ENCODE measurements at places on chromosomes 16 and 17. TPM values are rescaled to one million over a fixed set of nuclear protein-coding genes. Genes with fewer than 3 reads are reported as not detected.

DNA sequence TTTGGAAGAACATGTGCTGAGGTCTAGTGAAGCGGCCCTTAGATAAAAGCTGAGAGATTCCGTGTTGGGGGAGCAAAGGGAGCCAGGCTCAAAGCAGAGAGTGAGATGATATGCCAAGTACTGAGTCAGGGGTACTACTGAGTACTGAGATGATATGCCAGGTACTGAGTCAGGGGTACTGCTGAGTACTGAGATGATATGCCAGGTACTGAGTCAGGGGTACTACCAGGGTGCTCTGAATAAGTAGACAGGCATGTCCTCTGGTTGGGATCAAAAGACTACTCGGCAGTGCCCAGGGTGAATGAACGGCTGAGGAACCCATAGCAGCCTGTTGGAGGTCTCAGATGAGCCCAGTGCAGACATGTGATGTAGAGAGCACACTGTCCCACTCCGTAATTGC is 239.0 kb downstream of the SOX9 start:
- DNase-seq: no peak

GRCh38 chr16:14372471-14372870 is 257.6 kb downstream of the PARN start:
- DNase-seq: no peak

GRCh38 chr16:57591870-57592485 is 36.5 kb upstream of the ADGRG1 start:
- DNase-seq: no peak

GRCh38 chr16:49399594-49400364 is 26.2 kb downstream of the C16orf78 start:
- no peak for DNase-seq

KIFC3 gene
- 301 TPM for total RNA-seq

- no peak for DNase-seq
These were observed 49.0 kb downstream of the RHOT1 start for GRCh38 chr17:32191306-32191705.

DNA sequence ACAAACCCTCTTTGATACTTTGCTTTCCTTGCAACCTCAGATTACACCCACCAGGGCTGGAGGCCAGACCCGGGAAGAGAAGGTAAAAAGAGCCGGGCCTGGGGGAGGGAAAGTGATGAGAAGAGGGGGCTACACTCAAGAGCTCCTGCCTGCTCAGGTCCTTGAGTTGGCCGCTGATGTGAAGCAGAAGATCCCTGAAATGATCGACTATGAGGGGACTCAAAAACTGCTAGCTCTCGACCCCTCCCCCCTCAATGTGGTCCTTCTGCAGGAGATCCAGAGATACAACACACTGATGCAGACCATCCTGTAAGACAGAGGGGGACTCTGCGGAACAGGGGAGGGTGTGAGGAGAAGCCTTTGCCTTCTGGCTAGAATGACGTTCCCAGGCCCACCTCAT is 2.8 kb upstream of the KDM6B start:
- DNase-seq: no peak

GRCh38 chr17:72590382-72590781 is 469.6 kb downstream of the SOX9 start:
- no peak for DNase-seq

GRCh38 chr17:6464446-6465041 is 20.3 kb downstream of the PIMREG start:
- DNase-seq: no peak

- no peak for DNase-seq
These were observed 9.6 kb downstream of the DCTN5 start for GRCh38 chr16:23650674-23651416.

DNA sequence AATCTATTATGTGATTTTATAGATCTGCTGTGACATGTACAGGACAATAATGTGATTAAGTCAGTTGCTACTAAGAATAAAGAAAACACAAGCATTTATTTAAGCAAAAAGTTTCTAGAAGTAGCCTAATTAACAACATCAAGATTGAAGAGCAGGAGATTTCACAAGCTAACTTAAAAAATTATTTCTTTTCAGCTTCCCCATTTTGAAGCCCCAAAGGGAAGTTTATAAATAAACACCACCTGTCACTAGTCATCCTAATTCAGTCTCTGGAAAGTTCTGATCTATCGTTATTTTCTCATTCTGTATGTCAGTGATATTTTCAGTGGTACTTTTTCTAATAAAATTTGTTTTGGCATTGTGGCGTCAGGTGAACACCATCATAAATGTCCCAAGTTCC is 8.3 kb downstream of the CAPNS2 start:
- no peak for DNase-seq

ACLY gene
- 114 TPM for total RNA-seq

Measured in NCI-H460 (cell line).